Activated CD8-positive, alpha-beta memory T cell treated with anti-CD3 and anti-CD28 coated beads, Interleukin-2, amount 50 U/mL, for 4 hours (primary cell): ENCODE measurements at places on chromosomes 2 and 18.

GRCh38 chr2:180405520-180405919 lies 398.4 kb upstream of the CWC22 start:
- DNase-seq = no peak

GRCh38 chr18:58466636-58467205 lies 162.2 kb downstream of the ALPK2 start:
- no peak for DNase-seq

GRCh38 chr2:238691596-238692491 lies 156.0 kb upstream of the TWIST2 start:
- no peak for DNase-seq

GRCh38 chr2:159410276-159410675 lies 123.8 kb upstream of the WDSUB1 start:
- DNase-seq = no peak

- DNase-seq = no peak
These were observed 182.7 kb downstream of the MYO3B start for GRCh38 chr2:170360546-170361089.

DNA sequence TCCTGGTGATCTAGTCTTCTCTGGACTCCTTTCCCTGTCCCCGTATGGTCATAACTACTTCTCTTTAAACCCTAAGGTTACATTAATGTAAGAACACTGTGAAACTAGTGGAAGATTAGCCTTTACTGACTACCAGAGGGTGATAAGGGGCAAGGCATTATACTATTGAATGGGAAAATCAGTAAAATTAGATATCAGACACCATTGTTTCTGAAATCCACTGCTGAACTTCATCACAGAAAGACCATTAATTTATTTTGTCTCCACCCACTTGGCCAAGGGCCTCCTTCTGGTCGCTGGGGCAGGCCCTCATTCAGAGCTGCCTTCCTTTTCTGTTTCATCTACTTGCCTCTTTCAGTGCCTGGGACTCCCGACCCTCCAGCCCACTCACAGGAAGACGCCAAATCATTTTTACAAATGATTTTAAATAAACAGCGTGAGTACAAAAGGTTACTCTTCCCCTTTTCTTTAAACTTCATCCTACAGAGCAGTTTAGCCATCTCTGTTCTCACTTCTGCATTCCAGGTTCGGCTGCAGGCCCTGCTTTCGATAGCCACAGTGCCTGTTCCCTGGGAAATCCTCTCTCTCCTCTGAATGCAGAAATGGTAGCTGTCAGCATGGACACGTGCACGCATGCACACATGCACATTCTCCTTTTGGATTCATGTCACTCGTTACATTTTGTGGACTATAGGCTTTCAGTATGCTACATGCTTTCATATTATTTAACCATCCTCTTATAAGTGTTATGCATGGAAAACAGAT lies 70.3 kb upstream of the DOCK10 start:
- DNase-seq = no peak

DNA sequence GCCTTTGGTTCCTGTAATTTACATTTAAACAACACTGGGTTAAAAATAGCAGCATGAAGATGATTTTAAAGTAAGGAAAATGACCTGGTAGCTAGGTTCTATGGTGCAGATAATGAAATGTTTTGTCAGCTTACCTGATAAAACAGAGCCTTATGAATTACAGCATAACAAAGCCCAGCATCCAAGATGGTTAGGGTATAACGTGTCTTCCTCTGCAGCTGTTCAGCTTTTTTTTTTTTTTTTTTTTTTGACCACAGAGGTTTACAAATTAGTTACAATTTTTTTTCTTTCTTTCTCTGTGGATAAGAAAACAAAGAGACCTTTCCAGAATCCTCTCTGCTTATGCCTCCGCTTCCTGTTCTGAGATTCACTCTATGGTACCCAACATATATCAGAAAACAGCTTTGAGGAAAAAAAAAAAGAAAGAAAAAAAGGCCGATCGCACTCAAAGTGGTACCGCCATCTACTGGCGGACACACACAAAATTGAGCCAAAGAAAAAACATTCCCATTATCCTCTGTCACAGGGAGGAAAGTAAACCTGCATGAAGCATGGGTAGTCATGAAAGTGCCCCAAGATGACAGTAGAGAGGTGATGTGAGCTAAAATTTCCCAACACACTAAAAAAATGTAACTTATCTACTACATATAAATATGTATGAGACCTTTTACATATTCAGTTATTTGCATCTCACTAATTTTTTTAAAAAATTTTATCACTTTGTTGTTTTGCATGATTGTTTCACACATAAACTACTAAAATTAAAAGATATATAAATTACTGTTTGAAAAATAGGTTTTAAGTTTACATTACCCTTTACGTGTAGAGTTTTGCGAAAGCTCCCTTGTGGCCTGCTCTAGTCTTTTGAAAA lies at the start of gene SCN3A:
TSS of gene SCN3A (minus strand) at position 362 of the 871 bp plus-strand sequence. CDS start 27,656 bp downstream, outside the sequence.
- no peak for DNase-seq

DNA sequence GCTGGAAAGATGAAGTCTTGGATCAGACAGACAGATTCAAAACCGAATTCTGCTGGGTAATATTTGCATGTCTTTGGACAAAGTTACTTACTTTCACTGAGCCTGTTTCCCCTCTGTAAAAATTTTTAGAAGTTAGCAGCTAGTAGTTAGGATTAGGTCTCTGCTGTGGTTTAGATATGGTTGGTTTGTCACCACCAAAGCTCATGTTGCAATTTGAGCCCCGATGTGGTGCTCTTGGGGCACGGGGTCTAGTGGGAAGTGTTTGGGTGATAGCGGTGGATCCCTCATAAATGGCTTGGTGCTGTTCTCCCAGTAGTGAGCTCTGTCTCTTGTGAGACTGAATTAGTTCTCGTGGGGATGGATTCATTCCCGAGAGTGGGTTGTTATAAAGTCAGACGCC lies 38.9 kb upstream of the PNO1 start:
- no peak for DNase-seq
